ENCODE measurements at places on chromosomes 4 and X. TPM values are rescaled to one million over a fixed set of nuclear protein-coding genes. Genes with fewer than 3 reads are reported as not detected.

GRCh38 chr4:9735515-9735914, 45.9 kb upstream of the DRD5 start:
- H3K27ac ChIP-seq = no peak overlapping the region
- no peaks in the 10 kb centered on the region for H3K4me1 ChIP-seq
- no peak for DNase-seq
- no peaks in the 10 kb centered on the region for H3K27me3 ChIP-seq
- no peak overlapping the region for H3K4me3 ChIP-seq

GRCh38 chrX:19198473-19198872, 76.2 kb upstream of the ADGRG2 start:
- no peak overlapping the region for H3K27ac ChIP-seq
- H3K36me3 ChIP-seq = no peaks in the 10 kb centered on the region
- DNase-seq = peak; percentile 44

- no peak overlapping the region for H3K27ac ChIP-seq
- H3K27me3 ChIP-seq = no peaks in the 10 kb centered on the region
- H3K36me3 ChIP-seq = no peaks in the 10 kb centered on the region
- no peaks in the 10 kb centered on the region for H3K4me1 ChIP-seq
- no peak for DNase-seq
Measured at GRCh38 chr4:111945014-111945413, 200.2 kb upstream of the FAM241A start.

- no peak for DNase-seq
- no peaks in the 10 kb centered on the region for H3K36me3 ChIP-seq
- no peak overlapping the region for H3K27ac ChIP-seq
- H3K27me3 ChIP-seq = no peaks in the 10 kb centered on the region
- H3K4me1 ChIP-seq = no peaks in the 10 kb centered on the region
Measured at GRCh38 chr4:165662341-165662740, 210.7 kb upstream of the TLL1 start.

DNA sequence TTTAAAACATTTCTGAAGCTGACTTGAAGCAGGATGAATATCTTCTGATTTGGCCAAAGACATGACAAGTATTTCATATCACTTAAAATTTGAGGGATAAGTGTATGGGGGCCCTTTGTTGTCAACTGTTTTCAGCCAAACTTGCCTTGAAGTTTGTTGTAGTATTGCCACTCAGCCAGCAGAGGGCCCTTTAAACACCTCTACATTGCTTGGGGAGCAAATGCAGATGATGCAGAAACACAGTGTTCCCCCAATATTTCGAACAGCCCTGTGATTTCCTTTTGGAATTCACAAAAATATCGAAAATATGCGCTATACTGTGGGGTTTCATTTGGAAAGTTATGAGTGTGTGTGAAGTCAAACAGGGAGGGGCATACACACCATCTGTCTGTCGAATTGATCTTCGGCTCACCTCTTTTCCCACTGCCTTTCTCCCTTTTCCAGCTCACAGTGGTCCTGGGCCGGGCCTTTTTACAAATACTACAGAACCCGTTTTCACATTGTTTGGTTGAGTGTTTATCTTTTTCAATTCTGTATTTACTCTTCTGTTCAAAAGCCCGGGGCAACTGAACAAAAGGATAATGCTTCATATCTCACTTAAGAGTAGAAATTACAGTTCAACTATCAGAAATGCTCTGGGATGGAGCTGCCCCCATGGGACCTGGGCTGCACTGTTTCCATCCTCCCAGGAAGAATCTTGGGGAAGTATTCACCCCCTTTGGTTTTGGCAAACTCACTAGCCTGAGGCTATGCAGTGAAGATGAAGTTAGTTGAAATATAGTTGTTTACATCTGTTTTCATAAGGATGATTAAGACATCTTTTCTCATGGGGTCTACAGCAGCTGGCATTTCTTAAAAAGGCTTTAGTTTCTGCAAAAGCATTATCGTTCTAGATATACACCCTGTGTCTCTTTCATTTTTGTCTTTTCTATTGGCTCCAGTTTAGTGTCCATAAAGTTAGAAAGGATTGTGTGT, 137.6 kb downstream of the EGF start:
- peak; percentile 58 for DNase-seq
- peaks cover 22% of the 10 kb centered on the region for H3K4me1 ChIP-seq
- no peak overlapping the region for H3K4me3 ChIP-seq
- no peak overlapping the region for H3K27ac ChIP-seq
- H3K36me3 ChIP-seq = peaks cover 9% of the 10 kb centered on the region
- H3K27me3 ChIP-seq = no peaks in the 10 kb centered on the region

DNA sequence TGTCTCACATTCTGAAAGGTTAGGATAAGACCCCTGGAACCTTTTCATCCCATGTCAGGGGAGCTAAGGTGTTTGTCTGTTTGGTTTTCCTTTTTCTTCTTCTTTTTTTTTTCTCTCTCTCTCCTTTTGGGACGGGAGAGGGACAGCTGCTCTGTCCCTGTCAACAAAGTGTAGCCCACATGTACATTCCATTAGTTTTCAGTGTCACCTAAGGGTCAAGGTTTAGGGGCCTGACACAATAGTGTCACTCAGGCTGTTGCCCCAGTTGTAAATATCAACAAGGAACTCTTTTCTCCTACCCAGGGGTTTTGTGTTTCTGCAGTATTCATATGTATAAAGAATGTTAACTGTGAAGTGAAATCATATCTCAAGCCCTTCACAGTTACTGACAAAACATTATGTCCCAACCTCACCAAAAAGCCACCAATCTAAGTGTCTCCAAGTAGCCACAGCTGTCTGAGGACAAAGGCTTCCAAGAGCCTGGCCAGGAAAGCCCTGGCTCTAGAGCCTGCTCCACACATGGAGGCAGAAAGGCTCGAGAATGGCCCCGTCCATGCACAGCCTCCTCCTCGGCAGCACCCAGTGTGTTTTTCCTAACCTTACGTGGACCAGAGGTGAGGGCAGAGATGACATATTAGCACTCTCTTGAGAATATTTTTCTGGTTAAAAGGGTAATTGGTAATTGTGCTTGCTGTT, 9.4 kb downstream of the IRF2 start:
- DNase-seq = no peak
- H3K4me3 ChIP-seq = no peak overlapping the region
- peak overlapping the region; percentile 81 for H3K27ac ChIP-seq
- peaks cover 95% of the 10 kb centered on the region for H3K4me1 ChIP-seq

GRCh38 chrX:42229533-42229932, 306.2 kb upstream of the CASK start:
- DNase-seq = no peak
- H3K4me1 ChIP-seq = no peaks in the 10 kb centered on the region
- no peak overlapping the region for H3K27ac ChIP-seq
- peaks cover 10% of the 10 kb centered on the region for H3K36me3 ChIP-seq
- H3K4me3 ChIP-seq = no peak overlapping the region

- DNase-seq = no peak
- H3K4me1 ChIP-seq = no peaks in the 10 kb centered on the region
- no peak overlapping the region for H3K27ac ChIP-seq
- H3K27me3 ChIP-seq = no peaks in the 10 kb centered on the region
Measured at GRCh38 chr4:139540632-139541031, 15.4 kb downstream of the SETD7 start.

DNA sequence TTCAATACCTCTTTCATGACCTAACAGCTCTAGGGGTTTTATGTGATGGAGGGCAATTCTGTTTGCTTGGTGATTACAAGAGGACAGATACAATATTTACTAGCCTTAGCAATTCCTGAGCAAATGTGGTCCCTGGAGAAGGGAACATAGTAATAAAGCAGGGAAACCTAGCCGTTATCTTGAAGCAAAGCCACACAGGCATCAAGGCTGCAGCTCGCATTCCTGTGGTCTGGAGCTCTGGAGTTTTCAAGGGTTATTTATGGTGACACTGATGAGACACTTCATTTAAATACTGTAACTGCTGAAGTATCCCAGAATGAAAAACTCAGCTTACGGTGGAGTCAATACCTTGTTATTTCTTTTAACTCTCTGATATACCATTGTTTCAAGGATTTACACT, 66.8 kb downstream of the AFF2 start:
- H3K4me1 ChIP-seq = no peaks in the 10 kb centered on the region
- DNase-seq = no peak
- no peak overlapping the region for H3K27ac ChIP-seq
- no peak overlapping the region for H3K4me3 ChIP-seq
- H3K36me3 ChIP-seq = no peaks in the 10 kb centered on the region

ELF2 gene
- polyA plus RNA-seq = 38.8 TPM

IL1RAPL1 gene
- polyA plus RNA-seq = not detected

MAGEC2 gene
- polyA plus RNA-seq = not detected

MUC7 gene
- polyA plus RNA-seq = not detected

COX18 gene
- 4.9 TPM for polyA plus RNA-seq
